Daoy (cell line): ENCODE measurements at places on chromosomes 6 and 20. TPM values are rescaled to one million over a fixed set of nuclear protein-coding genes. Genes with fewer than 3 reads are reported as not detected.

DNA sequence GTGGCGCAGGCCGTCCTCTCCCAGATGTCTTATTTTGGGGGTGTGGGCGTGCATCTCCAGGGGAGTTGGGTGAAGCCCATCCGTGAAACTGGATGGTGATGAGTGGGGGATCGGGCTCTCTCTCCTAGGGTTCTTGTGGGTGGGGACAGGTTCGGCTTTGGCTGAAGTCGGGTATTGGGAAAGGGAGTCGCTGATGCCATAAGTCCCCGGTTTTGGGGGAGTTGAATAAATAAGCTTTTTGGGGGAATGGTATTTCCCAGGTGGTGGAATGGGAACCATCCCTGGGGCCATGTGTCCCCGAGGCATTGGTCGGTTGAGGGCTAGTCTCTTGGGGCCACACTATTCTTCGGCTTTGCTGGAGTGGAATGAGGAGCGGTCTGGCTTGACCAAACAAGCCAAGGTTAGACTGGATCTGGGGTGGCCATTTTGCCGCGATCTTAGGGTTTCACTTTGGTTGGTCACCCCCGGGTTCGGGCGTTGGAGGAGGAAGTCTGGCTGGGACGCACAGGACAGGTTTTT lies 481 bp downstream of the ZNF133 start:
- peak; percentile 21 for DNase-seq

Gene PMEPA1
- 11.0 and 12.2 TPM in 2 replicates for total RNA-seq

DNA sequence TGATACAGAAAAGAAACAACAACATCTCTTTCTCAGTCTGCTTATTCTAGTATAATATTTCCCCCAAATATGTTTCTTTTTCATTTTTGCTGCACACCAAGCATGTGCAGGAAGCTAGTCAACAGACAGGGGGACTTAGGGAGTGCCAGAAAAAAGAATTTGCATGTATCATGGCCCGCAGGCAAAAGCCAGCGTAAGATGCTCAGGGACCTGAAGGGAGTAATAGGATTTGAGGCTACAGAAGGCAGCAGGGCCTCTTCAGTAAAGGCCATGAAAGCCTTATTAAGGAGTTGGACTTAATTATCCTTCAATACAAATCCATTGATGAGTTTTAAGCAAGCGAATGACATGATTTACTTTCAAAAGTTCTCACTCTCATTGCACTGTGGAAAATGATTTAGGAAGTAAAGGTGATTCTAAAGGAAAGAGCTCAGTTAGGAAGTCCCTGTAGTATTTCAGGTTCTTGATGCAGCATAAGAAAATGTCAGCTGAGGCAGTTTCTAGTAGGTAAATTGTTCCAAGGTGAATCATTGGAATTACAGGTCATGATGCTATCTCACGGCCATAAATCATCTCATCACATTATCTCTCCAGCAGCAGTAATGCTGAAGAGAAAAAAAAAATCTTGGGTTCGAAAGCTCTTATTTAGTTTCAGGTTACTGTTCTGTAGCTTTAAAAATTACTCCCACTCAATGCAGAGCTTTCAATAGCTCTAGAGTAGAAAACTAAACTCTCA lies 94.8 kb downstream of the PTCHD4 start:
- DNase-seq: no peak

GRCh38 chr6:111784433-111784832 lies 88.8 kb downstream of the FYN start:
- peak; percentile 41 for DNase-seq

GRCh38 chr6:36713846-36714245 lies 16.2 kb downstream of the RAB44 start:
- no peak for DNase-seq

DNA sequence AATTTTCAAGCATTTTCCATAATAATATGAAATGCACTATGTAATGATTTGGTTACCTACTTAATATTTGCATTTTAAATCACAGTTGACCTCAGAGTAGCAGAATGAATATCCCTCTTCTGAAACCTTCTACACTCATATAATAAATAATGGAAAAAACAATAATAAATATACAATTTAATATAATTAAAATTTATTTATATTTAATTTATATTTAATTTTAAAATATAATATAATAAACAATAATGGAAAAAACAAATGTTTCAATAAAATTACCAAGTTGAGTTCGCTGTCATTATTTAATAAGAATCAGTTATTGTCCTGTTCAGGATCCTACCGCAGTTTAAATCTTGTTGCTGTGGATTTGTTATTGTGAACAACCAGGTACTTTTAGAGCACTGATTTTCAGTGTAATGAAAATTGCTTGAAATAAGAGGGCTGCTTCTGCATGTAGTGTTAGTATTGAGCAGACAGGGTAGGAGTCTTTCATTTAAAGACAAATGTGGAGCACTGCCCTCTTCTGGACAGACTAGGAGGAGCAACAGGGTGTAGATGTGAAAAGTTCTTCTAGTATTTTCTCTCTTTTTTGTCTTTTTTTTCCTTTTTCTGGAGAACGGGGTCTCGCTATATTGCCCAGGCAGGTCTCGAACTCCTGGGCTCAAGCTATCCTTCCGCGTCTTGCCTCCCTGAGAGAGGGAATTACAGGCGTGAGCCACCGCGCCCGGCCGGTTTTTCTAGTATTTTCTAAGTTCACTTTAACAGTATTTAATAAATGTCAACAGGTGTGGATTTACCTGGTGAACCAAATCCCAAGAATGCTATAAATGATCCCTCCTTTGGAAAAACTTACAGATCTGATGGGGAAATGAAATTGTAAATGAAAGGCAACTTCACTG lies 13.6 kb downstream of the TRAPPC3L start:
- peak; percentile 66 for DNase-seq

Gene POM121L2
- not detected in 2 replicates for total RNA-seq

Gene TP53TG5
- not detected in 2 replicates for total RNA-seq

Gene RAET1E
- total RNA-seq: 1.4 and 4.1 TPM in 2 replicates

DNA sequence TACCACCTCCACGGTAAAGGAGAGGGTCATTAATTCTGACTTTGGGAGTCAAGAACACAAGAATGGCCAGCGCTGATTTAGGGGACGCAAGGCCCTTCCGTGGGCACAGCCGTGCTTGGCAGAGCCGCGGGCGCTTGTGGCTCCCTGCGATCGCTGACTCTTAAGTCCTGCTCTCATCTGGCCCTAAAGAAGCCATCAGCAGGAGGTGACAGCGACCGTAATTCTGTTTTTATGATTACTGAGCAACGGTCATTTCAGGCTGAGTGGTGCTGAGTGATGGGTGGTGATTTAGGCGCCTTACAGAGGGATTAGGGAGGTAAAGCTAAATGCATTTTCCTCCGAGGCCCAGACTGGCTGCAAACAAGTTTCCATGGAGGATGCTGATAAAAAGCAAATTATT lies 364.6 kb upstream of the SULF2 start:
- no peak for DNase-seq

DNA sequence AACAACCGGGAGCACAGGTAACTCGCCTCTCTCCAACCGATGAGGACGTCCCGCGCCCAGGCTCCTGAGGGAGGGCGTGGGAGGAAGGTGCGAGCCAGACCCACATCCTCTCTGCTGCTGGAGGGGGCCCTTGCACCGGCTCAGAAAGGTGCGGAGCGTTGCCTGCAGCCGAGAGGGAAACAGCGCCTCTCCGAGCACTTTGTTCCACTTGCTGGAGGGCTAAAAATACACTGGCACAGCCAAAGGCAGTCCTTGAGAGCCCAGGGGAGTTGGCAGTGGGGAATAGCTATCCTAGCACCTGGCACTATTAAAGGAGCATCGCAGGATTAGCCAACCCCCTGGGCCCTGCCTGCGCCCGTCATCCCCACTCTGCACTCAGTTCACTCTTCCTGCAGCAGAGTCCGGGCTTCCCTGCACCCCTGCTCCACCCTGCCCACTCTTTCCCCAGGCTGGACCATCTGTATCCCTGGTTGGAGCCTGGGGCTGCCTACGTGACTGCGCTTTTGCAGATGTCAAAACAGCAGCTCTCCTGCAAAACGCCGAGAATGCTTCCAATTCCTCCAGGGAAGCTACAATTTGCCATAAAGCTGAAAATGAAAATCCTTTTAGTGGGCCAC lies 108.9 kb downstream of the SNX5 start:
- no peak for DNase-seq

DNA sequence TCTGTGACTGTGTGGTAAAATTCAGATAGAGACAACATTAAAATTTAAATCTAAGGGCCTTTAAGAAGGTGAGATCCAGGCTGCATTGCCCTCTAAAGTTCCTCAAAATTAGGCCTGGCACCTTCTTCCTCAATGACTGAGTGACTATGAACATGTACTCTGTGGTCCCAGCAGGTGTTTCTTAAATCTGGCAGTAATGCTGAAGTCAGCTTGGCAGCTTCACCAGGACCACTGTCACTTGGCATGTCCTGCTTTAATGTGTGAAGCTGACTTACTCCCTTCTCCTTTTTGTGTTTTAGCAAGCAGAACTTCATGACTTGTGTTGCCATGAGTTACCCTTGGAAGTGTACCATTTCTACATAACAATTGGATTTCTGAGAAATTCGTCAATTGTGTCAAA lies 141.7 kb downstream of the NKAIN2 start:
- no peak for DNase-seq

DNA sequence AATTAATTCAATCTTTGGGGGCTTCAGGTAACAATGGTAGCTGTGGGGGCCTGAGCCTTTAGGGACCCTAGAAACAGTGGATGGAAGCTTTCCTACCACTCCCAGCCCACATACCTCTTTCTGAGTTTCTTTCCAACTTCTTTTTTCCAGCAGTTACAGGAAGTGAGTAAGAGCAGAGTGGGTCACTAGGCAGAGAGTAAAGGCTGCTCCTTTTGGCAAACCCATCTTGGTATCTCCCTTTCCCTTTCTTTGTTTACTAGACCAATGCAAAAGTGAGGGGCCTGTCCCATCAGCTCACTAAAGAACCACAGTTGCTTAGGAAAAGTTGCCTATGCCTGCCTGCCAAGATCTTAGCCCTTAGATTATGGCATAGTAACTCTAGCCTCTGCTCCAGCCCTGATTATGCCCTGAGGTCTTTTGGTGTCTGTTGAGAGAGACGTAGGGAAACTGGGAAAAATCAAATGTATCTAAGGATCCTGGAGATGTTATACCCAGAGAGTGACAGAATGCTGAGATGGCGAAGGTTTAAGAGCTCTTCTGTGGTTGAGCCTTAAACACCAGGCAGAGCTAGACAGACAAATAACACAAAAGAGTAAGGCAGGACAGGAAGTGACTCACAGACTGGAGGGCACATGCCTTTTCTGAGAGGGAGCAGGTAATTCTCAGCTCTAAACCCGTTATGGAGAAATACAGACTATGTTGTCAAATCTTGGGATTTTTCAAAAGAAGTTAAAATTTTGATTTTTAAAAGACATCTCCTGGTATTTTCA lies 31.3 kb downstream of the TRMT6 start:
- peak; percentile 83 for DNase-seq

DNA sequence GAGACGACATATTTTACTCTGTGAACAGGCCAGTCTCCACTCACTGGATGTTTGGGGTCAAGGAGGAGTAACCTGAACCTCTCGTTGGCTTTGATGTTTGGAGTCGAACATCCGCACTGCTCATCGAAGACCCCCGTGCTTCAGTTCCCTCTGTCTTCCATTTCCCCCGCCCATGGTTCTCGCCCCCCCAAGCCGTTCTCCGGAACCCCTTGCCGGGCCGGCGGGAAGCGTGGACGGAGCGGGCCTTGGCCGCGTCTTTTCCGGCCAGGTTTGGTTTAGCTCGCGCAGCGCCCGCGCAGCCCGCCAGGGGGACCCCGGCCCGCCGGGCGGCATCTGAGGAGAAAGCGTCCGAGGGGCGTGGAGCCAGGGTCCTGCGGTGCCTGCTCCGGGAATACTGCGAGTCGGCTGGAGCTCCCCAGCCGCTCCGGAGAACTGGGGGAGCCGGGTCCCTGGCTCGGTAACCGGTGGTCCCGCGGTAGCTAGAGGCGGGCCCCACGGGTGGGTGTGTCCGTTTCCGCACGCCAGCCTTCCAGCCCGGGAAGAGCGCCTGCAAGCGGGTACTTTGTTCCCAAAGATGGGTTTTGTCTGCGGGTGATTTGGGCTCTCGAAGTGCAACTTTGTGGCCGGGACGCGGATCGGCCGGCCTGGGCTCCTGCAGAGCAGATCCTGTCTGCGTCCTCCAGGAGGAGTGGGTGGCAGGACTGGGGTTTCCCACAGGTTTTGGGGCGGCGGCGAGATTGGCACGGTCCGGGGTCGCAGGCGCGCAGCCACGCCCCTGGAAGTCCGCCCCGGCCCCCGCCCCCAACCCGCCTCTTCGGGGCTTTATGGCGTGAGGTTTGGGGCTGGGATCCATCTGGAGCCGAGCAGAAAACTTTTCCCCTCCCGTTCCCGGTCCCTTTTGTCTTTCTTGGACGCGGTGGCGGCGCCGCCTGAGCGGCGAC lies at the start of gene TMEM200A:
TSS of gene TMEM200A (plus strand) at position 852 of the 941 bp plus-strand sequence. CDS start 74,406 bp downstream, outside the sequence.
- no peak for DNase-seq

GRCh38 chr6:30836431-30836866 lies 47.9 kb upstream of the DDR1 start:
- DNase-seq: peak; percentile 39

DNA sequence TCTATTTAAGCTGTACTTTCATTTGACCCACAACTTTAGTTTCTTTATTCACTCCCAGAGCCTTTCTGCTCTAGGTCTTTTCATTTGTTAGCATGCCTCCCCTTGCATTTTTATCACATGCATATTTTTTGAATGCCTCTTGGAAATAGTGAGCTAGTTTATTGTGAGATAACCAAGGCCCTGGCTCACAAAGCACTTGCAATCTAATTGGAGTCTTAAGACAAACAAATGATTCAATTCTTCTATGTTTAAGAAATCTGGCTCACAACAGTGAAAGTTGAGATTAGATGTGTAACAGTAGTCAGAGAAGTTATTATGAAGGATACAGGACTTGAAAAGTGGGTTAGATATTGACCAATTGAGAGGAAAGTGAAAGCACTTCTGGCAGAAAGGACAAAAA lies 173.4 kb downstream of the MOXD1 start:
- no peak for DNase-seq

DNA sequence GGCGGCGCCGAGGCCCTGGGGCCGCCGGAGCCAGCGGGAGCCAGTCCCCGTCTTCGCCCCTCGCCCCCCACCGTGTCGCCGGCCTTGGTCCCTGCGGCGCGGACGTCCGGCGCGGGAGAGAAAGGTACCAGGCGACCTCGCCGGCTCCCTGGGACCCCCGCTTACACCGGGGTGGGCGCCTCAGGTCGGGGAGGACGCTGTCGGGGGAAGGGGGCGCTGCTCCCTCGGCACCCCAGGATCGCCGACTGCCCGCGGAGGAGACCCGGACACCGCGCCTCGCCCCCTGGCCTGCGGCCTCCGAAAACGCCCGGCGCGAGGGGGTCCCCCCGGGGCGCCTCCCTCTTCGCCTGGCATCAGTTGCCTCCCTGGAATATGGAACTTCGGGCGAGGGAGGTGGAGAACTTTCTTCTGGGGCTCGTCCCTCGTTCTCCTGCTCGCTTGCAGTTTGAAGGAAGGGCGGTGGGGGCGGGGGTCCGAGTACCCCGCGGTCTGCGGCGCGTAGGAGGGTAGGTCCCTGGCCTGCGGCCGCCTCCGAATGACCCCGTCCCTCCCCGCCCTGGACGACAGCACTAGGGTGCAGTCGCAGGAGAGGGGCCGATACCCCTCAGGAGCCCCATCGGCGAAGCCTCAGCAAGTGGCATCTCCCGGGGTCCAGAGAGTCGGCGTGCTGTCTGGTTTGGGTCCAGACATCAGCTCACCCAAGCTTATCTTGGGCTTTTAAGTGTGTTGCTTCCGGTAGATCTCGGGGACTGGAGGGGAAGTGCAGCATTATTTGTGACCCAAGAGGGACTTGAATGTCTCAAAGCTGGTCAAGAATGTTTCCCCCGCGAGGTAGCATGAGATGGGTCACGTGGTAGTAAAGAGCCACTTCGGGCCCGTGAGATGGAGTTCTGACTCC lies 549 bp downstream of the ANKRD6 start:
- peak; percentile 6 for DNase-seq
